ENCODE measurements at places on chromosomes 11 and 22.

- DNase-seq: no peak
Observed at GRCh38 chr22:22165936-22166710, 78.5 kb upstream of the VPREB1 start.

DNA sequence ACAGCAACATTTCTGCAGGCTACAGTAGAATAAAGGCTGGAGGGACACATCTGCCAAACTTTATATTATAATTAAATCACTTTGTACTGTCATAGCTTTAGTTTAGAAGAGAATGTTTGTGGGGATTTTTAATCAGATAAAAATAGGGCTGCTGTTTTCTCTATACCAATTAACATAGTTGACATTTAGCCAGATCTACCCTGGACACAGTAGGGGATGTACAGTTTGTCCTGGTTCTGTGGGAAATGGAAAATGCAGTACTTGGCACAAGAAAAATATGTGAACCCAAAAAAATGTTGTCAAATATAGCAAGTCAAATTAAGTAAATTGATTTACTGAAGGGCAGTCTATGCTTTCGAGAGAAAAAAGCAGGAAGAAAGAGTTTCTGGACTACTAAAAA lies 20.8 kb upstream of the PICALM start:
- DNase-seq: no peak

- no peak for DNase-seq
Observed at GRCh38 chr11:420911-421321, 6.1 kb upstream of the SIGIRR start.

DNA sequence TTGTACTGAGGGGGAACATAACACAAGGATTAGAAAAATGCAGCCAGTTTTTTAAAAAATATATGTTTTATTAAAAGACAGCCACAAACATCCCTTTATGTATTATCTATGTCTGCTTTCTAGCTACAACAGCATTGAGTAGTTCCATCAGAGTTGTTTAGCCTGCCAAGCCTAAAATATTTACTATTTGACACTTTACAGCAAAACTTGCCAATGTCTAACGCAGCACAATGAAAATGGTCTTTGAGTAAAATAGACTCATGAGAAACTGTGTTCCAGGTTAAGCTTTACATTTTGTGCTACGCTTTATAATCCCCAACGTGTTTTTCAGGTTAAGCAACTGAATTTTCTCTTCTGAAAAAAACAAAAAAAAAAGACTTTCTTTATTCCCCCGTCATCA lies 2211.5 kb upstream of the RAG2 start:
- DNase-seq: no peak

DNA sequence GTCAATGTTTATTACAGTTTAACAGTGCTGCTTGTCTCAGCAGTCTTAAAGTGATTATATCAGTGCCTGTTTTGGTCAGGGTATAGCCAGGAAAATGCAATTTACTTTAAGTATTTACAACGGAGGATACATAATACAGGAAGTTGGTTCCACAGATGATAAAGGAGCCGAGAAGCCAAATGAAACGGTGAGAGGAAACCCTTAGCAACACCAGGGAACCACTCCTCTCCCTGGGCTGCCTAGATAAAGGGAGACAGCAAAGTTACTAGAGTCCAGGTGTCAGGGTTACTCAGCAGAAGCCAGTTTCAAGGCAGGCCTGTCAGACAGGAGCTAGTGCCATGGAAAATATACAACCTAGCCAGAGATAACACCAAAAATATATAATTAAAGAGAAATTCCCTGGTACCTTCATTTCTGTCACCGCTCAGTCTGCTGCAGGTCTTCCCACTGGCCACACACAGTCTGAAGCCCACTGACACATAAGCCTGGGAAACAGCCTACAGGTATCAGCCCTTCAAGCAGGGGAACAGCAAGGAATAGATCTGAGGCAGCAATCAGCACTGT lies 55.5 kb downstream of the FAM76B start:
- no peak for DNase-seq

- DNase-seq: peak; percentile 24
Observed at GRCh38 chr11:46006418-46007070, 84.1 kb downstream of the LARGE2 start.

DNA sequence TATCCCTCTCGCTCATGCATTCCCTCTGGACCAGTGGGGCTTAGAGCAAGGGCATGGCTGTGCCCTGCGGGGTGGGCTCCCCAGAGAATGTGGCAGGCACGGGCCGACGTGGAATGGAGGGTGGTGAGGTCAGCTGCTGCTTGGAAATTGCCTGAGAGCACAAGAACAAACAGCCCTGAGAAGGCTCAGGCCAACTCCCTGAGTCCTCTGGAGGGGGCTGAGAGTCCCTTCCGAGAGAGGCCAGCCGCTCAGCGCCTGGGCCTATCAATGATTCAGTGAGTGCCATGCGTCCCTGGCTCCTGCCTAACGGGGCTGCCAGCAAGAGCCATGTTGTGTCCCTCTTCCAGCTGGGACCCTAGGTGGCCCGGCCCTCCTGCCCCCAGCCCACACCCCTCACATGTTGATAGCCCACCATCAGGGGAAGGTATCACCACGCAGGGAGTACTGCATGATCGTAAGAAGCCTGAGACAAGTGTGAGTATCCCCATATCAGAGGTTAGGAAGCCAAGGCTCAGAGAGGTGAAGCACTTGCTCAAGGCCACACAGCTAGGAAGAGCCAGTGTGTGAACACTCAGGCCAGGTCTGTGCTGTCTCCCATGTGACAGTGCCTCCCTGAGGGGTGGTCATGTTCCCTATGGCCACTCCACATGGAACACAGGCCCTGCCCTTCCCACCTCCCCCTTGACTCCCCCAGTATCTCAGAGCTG lies 55.8 kb downstream of the NECTIN1 start:
- DNase-seq: no peak

- no peak for DNase-seq
Observed at GRCh38 chr22:25903294-25903693, 161.3 kb downstream of the MYO18B start.

GRCh38 chr11:70508231-70508480 lies 109.8 kb downstream of the CTTN start:
- DNase-seq: no peak

DNA sequence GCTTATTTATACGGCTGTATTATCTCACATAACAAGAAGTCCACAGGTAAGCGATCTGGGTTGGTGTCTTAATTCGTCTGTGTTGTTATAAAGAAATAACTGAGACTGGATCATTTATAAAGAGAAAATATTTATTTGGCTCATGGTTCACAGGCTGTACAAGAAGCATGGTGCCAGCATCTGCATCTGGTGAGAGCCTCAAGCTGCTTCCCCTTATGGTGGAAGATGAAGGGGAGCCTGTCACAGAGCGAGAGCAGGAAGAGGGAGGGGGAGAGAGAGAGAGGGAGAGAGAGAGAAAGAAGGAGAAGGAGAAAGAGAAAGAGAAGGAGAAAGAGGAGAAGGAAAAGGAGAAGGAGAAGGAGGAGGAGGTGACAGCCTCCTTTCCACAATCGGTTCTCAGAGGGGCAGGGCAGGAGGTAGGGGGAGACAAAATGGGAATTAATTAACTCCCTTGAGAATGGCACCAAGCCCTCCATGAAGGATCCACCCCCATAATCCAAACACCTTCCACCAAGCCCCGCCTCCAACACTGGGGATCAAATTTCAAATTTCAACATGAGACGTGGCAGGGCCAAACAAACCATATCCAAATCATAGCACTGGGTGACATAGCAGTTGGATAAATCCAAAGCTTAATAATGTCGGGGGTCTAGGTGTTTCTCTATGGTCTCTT lies 15.0 kb upstream of the TRIM44 start:
- no peak for DNase-seq

- no peak for DNase-seq
Observed at GRCh38 chr11:42239188-42239587, 779.7 kb upstream of the LRRC4C start.

DNA sequence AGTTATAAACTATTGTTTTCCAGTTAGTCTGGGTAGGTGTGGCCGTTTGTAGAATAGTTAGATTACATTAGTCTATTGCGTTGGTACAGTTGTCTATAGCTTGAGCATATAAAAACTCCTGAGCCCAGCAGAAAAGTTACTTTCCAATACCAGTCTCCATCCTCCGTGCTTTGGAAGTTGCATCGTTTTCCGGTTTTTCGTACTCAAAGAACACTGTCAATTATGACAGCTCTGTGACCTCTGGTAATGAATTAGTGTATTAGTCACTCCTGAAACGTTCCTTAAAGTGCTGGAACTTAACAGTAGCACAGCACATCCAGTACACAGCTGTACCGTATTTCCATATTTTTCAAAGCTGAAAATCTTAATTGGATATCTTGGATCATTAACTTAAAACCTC lies 808 bp upstream of the MSANTD2 start:
- DNase-seq: no peak

DNA sequence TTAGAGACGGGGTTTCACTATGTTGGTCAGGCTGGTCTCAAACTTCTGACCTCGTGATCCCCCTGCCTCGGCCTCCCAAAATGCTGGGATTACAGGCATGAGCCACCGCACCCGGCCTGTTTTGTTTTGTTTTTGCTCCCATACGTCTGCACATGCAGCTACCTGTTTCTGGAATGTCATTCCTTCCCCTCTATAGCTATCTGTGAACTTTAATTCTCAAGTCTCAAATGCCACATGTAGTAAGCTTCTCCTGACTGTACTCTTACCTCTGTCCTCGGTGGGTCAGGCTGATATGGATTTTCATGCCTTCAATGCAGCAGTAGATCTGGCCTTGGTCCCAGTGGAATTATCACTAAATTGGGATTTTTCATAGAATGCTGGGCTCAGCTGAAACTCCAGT lies 12.4 kb upstream of the SWAP70 start:
- no peak for DNase-seq

DNA sequence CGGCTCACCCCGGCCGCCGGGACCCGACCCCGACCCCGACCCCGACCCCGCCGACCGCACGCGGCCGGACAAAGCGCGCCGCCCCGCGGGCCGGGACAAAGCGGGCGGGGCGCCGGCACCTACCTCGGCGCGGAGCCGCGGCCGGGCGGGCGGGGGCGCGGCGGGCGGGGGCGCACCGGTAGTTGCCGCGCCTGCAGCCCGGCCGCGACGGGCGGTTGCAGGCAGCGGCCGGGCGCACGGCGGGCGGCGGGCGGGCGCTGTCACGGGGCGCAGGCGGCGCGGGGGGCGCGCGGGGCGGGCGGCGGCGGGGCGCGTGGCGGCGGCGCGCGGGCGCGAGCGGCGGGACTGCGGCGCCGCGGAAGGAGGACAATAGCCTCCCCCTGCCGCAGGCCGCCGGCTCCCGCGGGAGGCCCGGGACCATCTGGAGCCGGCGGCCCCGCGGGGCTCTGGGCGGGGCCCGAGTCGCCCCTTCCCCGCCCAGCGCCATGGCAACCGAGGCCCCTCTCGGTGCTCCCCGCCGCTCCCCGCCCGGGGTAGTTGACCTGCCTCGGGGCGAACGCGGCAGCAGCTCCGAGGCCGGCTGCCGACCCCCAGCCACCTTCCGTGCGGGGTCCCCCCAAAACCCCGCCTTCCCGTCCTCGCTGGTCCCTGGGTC lies 851 bp downstream of the SPTBN2 start:
- DNase-seq: no peak

DNA sequence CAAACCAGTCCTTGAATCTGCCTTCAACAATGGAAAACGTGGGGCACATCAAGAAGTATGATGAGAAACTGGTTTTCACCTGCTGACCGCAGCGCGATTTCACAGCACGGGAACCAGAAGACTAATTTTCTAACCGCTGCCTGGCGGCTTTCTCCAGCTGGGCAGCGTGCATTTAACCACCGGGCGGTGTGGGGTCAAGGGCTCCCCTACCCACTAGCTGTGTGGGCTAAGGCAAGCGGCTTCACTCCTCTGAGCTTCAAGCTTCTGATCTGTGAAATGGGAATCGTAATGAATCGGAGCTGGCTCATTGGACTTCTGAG lies 4.2 kb downstream of the SHANK2 start:
- no peak for DNase-seq

- DNase-seq: no peak
Observed at GRCh38 chr11:131206671-131207070, 163.7 kb upstream of the NTM start.
